ENCODE measurements at places on chromosomes 7 and 10. TPM values are rescaled to one million over a fixed set of nuclear protein-coding genes. Genes with fewer than 3 reads are reported as not detected.

GPC2 gene
- 17.2 TPM for total RNA-seq

- H3K27me3 ChIP-seq, result no peaks in the 10 kb centered on the region
- H3K36me3 ChIP-seq, result no peaks in the 10 kb centered on the region
- no peak for DNase-seq
- H3K27ac ChIP-seq, result no peak overlapping the region
- H3K4me3 ChIP-seq, result no peak overlapping the region
Observed at GRCh38 chr7:124208173-124208572, 175.3 kb upstream of the TMEM229A start.

DNA sequence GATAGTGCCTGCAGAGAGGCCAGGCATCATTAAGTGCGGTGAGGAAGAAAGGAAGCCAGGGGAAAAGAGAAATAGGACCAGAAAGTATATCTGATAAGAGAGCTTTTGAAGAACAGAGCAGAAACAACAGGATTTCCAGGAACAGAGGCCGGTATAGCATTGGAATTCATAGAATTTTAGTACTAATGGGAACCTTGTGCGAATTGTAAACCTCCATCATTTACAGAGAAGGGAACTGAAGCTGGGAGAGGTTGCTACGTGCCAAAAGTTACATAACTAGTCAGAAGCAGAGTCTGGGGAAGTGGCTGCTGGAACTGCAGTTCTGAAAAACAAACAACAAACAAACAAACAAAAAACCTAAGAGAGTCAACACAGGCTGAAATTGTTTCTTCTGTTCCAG is 5.4 kb upstream of the ZMYND11 start:
- H3K27ac ChIP-seq, result no peak overlapping the region
- no peak overlapping the region for H3K4me3 ChIP-seq
- no peaks in the 10 kb centered on the region for H3K36me3 ChIP-seq
- no peaks in the 10 kb centered on the region for H3K27me3 ChIP-seq
- no peak for DNase-seq

GRID2IP gene
- total RNA-seq, result 0.37 TPM

GRCh38 chr7:1521456-1521855 is 9.0 kb upstream of the MAFK start:
- H3K36me3 ChIP-seq, result no peaks in the 10 kb centered on the region
- H3K27ac ChIP-seq, result no peak overlapping the region
- no peak for DNase-seq

DNA sequence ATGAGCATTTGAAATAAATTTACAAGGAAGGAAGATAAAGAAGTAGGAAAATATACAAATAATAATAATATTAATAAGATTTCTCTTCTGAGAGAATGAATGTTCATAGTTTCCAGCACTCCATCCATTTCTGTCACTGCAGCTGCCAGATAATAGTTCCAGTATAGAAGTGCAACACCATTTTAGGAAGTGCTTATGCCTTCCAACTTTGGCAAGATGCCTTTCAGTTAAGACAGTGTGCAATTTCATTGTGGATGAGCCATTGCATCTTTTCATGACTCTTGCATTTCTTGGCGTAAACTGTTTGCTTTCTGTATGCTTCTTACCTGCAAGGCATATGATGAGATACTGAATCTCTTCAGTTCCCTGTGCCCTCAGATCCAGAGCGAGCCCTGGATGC is 185.0 kb downstream of the PDE1C start:
- no peak overlapping the region for H3K27ac ChIP-seq
- no peak for DNase-seq
- H3K36me3 ChIP-seq, result no peaks in the 10 kb centered on the region
- H3K27me3 ChIP-seq, result no peaks in the 10 kb centered on the region
- H3K4me3 ChIP-seq, result no peak overlapping the region
- peaks cover 12% of the 10 kb centered on the region for H3K4me1 ChIP-seq

NKX2-3 gene
- 10.1 TPM for total RNA-seq

FBXW4 gene
- total RNA-seq, result 91.6 TPM

SLC26A5 gene
- total RNA-seq, result 6.0 TPM

- no peaks in the 10 kb centered on the region for H3K27me3 ChIP-seq
- no peaks in the 10 kb centered on the region for H3K36me3 ChIP-seq
- H3K4me1 ChIP-seq, result peaks cover 8% of the 10 kb centered on the region
- H3K4me3 ChIP-seq, result no peak overlapping the region
- DNase-seq, result no peak
Observed at GRCh38 chr10:35916791-35917190, 274.7 kb upstream of the FZD8 start.

GALNT17 gene
- 6.4 TPM for total RNA-seq

ZNF467 gene
- 4.0 TPM for total RNA-seq

- no peak overlapping the region for H3K27ac ChIP-seq
- H3K27me3 ChIP-seq, result no peaks in the 10 kb centered on the region
- no peaks in the 10 kb centered on the region for H3K4me1 ChIP-seq
- no peaks in the 10 kb centered on the region for H3K36me3 ChIP-seq
Observed at GRCh38 chr10:57689596-57690297, 577.9 kb downstream of the IPMK start.

DNA sequence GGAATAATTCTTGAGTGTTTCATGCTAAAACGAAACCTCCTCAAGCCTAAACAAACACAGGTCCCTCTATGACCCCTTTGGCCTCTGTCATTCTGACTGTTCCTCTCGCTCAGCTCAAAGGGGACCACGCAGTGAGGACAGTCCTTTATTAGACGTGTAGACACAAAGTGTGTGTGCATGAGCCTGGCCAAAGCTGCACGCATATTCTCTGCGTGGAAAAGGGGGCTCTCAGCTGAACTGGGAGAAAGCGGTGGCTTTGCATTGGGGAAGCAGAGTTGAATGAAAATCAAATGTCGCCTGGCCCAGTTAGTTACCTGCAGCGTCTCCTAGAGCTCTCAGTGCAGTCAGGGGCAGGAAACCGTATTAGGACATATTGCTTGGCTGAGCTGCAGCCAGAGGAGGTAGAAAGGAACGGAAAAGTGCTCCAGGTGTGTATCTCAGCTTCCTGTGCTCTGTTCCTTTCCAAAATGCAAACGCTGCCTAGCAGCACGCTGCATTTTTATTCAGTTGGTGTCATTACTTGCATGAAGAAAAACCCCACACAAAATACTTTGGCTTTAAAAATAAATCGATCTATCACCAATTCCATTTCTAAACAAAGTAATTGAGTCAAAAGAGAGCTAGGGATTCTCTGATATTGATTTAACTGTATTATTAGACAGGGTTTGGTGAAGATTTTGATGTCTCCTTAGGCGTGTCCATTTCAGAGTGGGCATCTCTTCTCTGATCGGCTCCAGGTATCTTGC is 4.9 kb downstream of the GATA3 start:
- no peak overlapping the region for H3K4me3 ChIP-seq
- H3K27me3 ChIP-seq, result peaks cover 99% of the 10 kb centered on the region
- peaks cover 14% of the 10 kb centered on the region for H3K4me1 ChIP-seq
- DNase-seq, result no peak
- H3K36me3 ChIP-seq, result no peaks in the 10 kb centered on the region

DNA sequence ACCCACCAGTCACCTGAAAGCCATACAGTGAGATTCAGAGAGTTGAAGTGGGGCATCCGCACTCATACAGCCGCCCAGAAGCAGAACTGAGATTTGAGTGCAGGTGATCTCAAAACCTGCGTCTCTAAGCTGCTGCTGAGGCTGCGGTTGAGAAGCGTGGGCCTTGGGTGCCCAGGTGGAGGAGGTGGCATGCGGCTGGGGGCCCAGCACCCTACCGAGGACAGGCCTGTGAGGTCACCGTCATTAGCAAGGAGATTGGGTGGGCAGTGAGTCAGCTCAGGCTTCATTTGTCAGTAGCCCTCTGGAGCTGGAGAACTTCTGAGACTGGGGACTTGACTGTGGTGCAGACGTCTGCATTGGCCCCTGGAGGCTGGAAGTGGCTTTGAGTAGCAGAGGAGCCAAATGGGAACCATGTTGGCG is 29.8 kb downstream of the ZMIZ1 start:
- no peak overlapping the region for H3K4me3 ChIP-seq
- no peaks in the 10 kb centered on the region for H3K36me3 ChIP-seq
- H3K27me3 ChIP-seq, result no peaks in the 10 kb centered on the region
- peak overlapping the region; percentile 14 for H3K27ac ChIP-seq
- H3K4me1 ChIP-seq, result peaks cover 68% of the 10 kb centered on the region

MTERF1 gene
- 12.7 TPM for total RNA-seq

IL6 gene
- total RNA-seq, result 0.82 TPM

DNA sequence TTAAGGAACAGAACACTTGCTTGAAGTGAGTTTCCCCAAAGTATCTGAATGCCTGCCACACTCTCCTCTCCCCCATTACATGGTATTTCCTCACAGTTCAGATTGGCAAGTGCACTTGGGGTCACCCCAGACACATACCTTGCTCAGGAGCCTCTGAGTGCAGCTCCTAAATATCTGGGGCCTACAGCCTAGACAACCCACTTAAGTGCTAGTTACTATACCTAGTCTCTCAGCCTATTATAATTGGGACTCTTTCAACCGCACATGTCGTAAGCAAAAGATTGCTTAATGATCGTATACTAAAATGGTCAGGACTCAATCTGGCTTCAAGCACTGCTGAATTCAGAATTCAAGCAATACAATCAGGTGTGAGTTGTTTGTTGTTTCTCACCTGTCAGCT is 19.9 kb downstream of the TMEM176B start:
- DNase-seq, result no peak
- H3K4me1 ChIP-seq, result peaks cover 27% of the 10 kb centered on the region
- H3K36me3 ChIP-seq, result no peaks in the 10 kb centered on the region
- H3K27ac ChIP-seq, result peak overlapping the region; percentile 47
- H3K27me3 ChIP-seq, result no peaks in the 10 kb centered on the region

All from transverse colon (tissue), 4 donors.